ENCODE measurements at places on chromosomes 2 and 18.

- no peak for DNase-seq
These were observed 61.0 kb upstream of the GPR45 start for GRCh38 chr2:105180491-105180972.

GRCh38 chr2:170313992-170314348 is 136.0 kb downstream of the MYO3B start:
- no peak for DNase-seq

GRCh38 chr2:152480821-152481399 is 145.9 kb downstream of the FMNL2 start:
- DNase-seq = no peak

DNA sequence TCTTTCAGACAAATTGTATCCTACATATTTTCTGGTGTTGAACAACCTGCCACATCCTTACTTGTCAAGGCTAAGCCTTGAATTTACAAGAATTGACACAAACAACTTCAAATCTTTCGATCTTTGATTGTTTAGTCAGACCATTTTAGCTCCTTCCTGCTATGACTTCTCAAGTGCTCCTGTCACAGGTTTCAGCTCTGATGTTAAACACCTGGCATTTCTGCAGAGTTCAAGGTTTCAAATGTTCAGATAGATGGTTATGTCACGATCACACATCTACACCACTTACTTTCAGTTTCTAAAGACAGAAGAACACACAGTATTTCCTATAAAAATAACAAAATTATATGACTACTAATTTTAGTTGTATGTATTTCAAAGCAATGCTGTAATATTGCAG is 84.0 kb downstream of the RND3 start:
- DNase-seq = no peak

DNA sequence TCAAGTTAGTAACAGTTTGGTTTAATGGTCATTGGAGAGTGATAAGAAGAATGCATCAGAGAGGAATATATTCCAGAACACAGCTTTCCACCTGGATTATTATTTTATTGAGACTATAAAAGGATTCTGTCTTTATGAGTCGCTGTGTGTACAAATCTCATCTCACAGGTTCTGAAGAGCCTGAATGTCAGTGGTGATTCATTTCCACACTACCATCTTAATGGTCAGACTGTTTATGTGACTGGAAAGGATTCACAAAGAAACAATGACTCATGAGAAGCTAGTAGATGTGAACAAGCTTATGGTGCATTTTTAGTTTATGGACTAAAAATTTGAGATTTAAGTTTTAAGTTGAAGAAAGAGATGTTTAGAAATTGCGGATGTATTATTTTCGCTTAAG is 685.4 kb upstream of the NRXN1 start:
- DNase-seq = no peak

- DNase-seq = no peak
These were observed 315.8 kb upstream of the EPAS1 start for GRCh38 chr2:45981384-45981930.

DNA sequence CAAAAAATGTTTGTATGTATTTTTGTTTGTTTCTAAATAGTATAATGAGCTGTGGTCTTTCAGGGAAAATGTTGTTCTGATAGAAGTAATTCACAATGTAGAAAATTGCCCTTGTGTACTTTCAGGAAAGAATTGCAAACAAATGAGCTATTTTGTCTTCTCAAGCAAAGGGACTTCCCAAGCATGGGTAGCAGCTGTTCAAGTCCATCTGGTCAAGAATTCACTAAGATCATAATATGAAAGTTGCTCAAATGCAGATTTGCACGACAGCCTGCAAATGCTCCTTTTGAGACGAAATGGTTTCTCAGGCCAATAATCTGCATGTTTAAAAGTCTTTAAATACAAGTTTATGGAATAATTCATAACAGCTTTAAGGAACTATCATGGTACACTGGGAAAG is 51.9 kb upstream of the HNMT start:
- no peak for DNase-seq

DNA sequence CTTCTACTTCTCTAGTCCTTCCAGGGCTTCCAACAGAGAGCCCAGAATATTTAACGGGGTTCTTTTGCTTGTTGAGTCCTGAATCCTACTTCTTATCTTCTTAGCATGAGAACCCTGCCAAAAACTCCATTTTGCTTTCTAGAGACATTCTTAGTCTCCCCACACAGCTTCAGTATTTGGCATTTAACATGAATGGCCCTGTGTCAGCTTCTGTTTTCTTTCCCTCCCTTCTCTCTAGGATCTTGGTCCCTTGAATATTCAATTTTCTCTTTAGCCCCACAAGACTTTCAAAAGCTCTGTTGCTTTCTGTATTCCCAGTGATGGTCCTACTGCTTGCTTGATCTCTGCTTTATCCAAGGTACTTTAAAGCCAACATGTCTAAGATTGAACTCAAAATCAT is 89.5 kb downstream of the WDR7 start:
- no peak for DNase-seq

- DNase-seq = peak; percentile 90
These were observed 81.5 kb downstream of the NRP2 start for GRCh38 chr2:205763708-205764211.

DNA sequence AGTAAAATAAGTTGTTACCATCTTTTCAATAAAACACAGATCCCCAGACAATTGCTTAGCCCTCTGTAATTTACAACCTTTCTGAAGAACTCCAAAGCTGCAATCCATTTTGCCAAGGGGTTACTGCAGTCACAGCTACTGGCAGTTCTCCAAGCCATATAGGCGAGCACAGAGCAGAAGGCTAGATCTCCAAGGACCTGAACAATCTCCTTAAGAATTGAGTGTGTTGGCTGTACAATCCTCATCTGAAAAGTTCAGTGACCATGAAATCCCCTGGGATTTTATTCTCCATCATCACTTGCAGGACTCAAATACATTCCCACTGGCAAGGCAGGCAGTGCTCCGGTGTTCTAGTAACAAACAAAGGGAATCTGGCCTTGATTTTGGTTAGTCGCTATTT is 103.9 kb upstream of the LRP1B start:
- no peak for DNase-seq

- no peak for DNase-seq
These were observed 644.2 kb upstream of the SETBP1 start for GRCh38 chr18:44036501-44036900.

- no peak for DNase-seq
These were observed 96.0 kb upstream of the ALKAL2 start for GRCh38 chr2:383888-384287.

DNA sequence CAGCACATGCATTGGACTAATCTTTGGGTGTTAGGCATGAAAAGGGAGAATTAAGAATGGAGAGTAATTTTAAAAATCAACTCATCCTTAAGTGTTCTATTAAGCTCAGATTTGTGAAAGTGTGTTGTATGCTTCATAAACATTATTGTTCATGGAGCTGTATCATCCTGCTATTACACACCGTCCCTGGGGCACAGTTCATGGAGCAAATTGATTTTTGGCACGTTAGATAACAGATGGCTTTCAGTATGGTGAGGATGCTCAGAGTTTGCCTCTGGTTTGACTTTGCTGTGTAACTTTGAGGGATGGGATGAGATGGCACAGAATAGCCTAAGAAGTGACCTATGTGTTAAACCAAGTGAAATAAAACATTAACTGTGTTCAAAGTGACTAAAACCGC is 97.1 kb downstream of the MGAT5 start:
- DNase-seq = no peak

DNA sequence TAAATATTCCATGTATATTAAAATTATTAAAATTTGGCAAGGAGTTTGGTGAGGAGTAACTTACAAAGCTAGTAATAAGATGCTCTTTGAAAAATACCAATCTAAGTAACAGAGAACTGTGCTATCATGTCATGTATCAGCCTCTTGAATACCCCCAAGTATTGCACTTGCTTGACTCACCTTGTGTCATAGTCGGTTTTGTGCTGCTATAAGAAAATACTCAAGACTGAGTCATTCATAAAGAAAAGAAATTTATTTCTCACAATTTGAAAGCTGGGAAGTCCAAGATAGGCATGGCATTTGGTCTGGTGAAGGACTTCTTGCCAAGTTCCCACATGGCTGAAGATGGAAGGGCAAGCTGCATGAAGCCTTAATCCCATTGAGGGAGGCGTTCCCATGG is 179.2 kb downstream of the MEMO1 start:
- no peak for DNase-seq

DNA sequence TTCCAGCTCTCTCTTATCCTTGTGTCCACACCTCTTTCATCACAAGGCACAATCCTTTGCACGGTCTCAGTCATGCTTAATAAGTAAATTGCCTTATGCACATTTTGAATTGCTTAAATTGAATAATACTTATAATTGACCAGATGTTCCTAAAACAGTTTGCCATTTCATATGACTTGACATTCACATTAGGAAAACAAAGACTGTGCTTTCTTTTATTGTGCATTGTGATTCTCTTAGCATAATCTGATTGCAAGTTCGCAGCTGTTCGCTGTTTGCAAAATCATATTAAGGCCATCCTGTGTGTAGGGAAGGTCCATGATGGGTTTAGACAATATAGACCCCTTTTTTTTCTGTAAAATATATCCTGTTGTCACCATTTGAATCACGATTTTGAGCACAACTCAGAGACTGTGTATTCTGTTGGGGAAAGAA is 75.6 kb downstream of the RNF144A start:
- no peak for DNase-seq

- DNase-seq = no peak
These were observed 45.4 kb downstream of the MCFD2 start for GRCh38 chr2:46870051-46870839.

GRCh38 chr2:226891780-226892590 is 56.1 kb downstream of the RHBDD1 start:
- no peak for DNase-seq

Measured in ecto neural progenitor cell (in vitro differentiated cells).